ENCODE measurements at places on chromosomes 3 and 15.
A peak's percentile ranks its signal among the peaks of the same experiment; 100 is the strongest.

DNA sequence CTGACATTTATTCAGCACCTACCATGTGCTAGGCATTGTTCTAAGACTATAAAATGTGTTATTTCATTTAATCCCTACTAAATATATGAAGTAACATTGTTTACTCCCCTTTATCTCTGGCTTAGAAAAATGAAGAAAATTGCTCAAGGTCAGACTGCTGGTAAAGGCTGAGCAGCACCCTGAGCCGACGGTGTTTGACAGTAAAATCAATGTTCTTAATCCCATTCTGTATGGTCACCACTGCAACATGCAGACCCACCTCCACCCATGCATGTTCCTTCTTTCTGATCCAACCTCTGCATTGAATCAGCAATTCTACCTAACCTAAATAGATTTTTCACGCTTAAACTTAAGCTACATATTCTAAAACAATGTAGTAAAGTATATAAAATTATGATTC, 216.5 kb downstream of the ZBBX start:
- no peak for DNase-seq

DNA sequence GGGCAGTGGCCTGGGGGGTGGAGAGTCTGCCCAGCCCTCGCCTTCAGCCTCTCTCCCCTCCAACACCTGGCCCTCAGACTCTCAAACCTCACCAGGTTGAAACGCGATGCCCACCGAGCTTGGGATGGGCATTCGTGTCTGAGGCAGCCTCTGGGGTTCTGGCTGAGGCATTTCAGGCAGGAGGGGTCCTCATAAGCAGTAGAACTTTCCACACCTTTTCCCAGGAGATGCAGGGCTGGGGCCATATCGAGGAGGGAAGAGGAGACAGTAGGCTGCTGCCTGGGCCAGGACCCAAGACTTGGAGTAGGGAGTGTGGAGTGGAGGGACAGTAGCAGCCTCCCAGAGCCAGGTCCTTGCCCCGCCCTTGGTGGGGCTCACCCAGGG, 24.6 kb downstream of the ACAA1 start:
- DNase-seq = peak; percentile 20

GRCh38 chr3:101633186-101633585, 43.7 kb downstream of the ZBTB11 start:
- DNase-seq = no peak

DNA sequence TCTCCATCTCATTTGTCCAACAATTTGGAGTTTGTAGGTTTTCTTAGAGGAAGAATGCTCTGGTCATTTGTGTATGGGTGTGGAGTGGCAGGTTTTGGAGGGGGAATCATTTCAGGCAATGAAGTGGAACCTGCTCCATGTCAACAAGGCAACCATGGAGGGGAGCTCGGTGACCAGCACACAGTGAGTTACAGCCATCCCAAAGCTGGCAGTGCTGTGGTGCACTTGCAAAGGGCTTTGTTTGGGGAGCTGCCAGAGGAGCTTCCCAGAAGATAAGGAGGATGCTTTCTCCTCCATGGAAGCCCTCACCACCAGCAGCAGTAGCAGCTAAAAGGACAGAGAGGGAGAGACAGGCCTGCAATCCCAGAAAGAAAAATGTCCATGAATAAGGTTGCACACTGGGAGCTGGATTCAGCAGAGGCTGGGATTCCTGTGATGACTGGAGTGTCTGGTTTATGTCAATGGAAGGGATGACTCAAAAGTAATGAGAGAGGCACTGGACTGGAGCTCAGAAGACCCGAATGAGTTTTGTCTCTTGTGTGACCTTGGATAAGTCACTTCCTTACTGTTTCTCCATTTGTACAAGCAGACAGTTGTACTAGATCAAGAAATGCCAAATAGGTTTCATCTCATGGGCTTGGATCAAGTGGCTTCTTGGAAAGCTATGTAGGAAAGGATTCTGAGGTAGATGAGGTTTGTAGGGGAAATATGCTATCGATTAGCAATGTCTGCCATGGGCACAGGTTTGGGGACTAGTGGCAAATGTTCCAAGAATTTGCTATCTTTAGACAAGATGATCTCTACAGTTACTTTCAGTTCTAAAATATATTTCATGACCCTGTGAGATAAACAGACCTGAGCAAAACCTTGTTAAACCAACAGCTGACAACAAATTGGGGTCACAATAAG, 27.2 kb upstream of the UBE2Q2 start:
- DNase-seq = no peak

DNA sequence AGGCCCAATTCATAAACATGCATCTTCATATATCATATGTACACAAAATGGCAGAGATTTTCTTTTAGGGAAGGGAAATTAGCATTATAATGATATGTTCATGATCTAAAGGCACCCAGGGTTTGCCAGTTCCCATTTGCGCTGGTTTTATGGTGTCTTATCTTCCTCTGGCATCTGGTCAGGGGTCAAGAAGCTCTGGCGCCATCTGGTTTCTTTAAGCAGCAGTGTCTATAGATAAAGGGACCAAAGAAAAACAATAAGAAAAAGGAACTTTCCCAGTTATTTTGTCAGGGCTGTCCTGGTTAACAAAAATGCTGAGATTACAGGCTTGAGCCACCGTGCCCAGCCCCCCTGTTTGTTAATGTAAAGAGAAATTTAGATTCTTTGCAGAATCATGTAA, 3.3 kb upstream of the DCP1A start:
- peak; percentile 77 for DNase-seq

GRCh38 chr3:112333381-112334317, 693 bp downstream of the CD200 start:
- DNase-seq = peak; percentile 59

- DNase-seq = peak; percentile 67
These were observed at the start of gene MAPKAPK3 for GRCh38 chr3:50617096-50617791. Gene MAPKAPK3 (plus strand): TSS chr3:50617151. CDS start chr3:50617566, 415 bp downstream.

DNA sequence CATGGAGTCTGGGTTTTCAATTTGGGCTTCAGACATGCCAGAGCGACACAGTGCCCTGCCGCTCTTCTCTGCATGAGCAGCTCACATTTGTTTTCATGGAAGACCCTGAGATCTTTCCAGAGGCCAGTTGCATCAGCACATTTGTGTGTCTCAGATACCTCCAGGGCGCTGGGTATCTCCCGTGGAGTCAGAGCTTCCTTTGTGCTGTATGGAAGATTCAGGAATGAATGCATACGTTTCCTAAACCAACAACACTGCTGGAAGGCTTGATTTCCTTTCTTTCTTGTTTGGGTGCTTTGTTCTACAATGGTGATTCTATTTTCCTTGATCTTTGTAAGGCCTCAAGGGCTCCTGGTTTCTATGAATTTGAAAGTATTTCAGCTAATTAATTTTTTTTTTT, 106.5 kb downstream of the CACNA2D3 start:
- DNase-seq = no peak

DNA sequence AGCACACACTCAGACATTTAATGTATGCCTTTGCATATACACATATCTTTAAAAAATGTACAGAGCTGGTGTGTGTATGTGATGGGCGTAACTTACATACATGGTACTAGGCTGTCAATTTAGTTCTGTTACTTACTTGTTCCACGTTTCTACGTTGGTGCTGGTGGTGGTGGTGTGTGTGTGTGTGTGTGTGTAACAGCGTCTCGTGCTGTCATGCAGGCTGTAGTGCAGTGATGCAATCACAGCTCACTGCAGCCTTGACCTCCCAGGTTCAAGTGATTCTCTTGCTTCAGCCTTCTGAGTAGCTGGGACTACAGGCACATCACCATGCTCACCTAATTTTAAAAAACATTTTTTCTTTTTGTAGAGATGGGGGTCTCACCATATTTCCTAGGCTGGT, 64.2 kb downstream of the ISG20 start:
- DNase-seq = no peak

DNA sequence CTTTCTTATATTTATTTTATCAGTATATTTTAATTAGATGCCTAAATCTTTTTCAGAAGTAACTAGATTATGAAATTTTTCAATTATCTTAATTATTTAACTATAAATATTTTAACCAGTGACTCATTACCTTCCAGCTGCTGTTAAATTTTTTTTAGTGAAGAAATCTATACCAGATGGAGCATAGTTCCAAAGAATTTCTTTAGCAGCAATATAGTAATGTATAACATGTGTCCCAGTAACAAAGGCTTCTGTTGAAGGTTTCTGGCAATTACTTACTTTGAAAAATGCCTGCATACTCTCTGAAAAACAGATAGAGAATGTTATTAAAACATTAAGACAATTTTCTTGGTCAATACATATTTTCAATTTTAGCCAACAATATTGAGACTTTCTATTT, 45.1 kb upstream of the CP start:
- DNase-seq = no peak

- DNase-seq = no peak
These were observed 42.1 kb upstream of the ATG7 start for GRCh38 chr3:11230125-11230524.

DNA sequence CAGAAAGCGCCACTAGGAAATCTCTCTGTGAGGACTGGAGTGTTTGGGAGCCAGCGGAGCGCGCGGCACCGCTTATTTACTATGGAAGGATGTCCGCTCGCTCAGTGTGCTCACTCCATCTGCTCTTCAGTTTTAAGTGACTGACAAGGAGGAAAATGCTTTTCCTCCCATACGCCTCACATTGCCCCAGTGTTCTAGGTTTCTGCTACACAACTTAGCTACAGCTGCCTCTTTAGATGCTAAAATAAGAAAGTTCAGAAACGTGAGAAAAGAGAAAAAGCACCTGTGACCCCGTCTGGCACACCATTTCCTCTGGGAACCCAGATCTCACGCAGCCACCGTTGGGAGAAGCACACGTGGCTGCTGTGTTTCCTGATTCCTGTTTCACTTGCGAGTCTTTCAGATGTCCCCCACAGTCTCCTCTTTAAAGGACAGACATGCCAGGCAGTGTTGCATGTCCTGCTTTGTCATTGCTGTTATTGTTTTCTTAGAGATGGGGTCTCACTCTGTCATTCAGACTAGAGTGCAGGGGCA, 11.7 kb upstream of the MUSTN1 start:
- no peak for DNase-seq

DNA sequence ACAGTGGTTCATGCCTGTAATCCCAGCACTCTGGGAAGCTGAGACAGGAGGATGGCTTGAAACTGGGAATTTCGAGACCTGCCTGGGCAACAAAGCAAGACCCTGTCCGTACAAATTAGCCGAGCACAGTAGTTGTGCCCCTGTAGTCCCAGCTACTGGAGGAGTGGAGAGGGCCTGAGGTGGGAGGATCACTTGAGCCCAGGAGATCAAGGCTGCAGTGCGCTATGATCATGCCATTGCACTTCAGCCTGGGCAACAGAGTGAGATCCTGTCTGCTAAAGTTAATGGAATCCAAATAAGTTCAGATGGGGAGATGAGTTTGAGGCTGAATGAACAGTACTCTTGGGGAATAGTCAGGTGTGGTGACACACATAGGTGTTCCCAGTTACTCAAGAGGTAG, 14.4 kb downstream of the TRIM71 start:
- no peak for DNase-seq

GRCh38 chr15:93246266-93247242, 157.5 kb upstream of the RGMA start:
- DNase-seq = no peak

DNA sequence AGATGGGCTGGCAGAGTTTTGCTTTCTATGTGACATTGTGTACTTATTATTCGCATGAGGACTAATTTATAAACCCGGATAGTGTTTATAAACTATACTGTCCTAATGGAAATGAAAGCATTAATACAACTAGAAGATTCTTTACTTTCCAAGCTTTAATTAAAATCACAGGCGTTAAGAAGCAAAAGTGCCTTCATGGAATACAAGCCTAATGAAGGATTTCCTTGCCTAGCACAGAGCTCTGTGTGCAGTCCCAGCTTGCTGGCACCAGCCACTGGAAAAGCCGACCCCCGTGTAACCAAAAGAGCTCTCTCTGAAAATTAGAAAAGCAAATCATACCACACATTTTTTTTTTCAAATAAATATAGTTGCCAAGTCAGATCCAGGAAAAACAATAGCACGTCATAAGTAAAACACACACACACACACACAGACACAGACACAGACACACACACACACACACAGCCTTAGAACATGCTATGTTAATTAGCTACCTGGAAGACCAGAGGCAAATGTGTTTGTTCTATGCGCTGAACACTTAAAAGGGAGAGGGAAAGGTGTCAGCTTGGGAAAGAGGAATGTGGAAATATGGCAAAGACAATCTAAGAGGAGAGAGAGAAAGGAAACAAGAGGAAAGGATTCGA, 1084.2 kb downstream of the TUSC7 start:
- no peak for DNase-seq

DNA sequence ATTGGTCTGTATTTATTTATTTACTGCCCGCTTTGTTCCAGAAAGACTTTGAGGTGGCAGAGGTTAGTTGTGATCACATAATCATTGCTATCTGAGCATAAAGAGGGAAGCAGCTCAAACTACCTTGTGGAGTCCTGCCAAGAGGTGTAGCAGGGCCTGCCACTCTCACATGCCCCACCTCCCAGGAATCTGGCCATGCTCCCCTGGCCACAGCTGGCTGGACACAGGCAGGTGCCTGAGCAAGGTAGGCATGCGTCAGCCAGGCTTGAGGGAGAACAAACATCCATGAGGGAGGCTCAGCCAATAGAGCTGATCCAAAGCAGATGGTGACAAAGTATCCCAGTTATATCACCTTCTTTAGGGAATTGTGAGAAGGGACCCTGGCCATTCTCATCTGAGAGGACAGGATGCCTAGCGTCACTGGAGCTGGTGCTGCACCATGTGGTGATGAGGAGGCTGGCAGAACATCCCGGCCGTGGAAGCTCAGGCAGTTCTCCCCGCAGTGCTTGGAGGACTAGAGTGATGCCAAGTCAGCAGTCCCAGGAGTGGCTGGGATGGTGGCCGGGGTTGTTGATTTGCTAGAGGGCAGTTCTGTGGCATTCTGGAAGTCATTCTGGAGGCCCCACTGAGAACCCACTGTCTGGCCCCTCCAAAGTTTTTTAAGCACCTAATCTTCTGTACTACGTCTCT, 6.8 kb upstream of the POLG start:
- DNase-seq = no peak

- DNase-seq = no peak
These were observed 521.4 kb upstream of the TGFBR2 start for GRCh38 chr3:30084971-30085403.

GRCh38 chr3:132616780-132617179, 19.7 kb downstream of the ACKR4 start:
- DNase-seq = no peak

DNA sequence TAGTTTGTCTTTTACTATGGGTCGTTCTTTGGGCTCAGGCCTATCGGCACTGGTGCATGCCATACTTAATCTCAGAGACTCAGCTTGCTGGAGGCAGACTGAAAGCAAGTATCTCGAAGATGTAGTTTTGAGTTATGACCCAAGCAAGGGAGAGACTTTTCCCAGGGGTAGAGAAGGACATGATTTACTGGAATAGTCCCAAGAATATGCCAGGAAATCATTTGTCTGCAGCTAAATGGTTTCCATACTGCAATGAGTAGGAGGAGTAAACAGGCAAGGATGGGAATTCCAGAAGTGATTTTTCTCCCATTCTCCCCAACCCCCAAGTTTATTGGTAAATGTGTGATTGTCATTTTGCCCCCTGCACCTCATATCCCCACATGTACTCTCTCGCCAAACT, 35.4 kb upstream of the LACTB start:
- DNase-seq = no peak
